Peyer's patch (tissue), 4 donors: ENCODE measurements at places on chromosomes 4 and X. TPM values are rescaled to one million over a fixed set of nuclear protein-coding genes. Genes with fewer than 3 reads are reported as not detected.

Gene TLR1
- 13.0 TPM for total RNA-seq

DNA sequence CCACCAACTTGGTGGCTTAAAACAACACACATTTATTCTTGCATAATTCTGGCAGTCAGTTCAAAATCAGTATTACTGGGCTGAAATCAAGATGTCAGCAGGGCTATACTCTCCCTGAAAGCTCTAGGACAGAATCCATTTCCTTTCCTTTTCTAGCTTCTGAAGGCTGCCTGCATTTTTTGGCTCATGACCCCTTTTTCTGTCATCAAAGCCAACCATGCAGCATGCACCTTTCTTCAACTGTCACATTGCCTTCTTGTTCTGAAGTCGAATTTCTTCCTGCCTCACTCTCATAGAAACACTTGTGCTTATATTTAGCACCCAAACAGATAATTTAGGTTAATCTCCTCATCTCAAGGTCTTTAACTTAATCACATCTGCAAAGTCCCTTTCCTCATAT lies 79.8 kb upstream of the PPP1R2C start:
- no peak overlapping the region for H3K4me3 ChIP-seq
- H3K4me1 ChIP-seq = no peaks in the 10 kb centered on the region
- no peak for DNase-seq

Gene ATP7A
- total RNA-seq = 6.6 TPM

GRCh38 chr4:33737726-33738125 lies 2506.6 kb downstream of the ARAP2 start:
- no peak for DNase-seq
- no peaks in the 10 kb centered on the region for H3K27me3 ChIP-seq
- no peaks in the 10 kb centered on the region for H3K4me1 ChIP-seq

- H3K36me3 ChIP-seq = no peaks in the 10 kb centered on the region
- no peak for DNase-seq
- H3K27ac ChIP-seq = no peak overlapping the region
- H3K4me1 ChIP-seq = no peaks in the 10 kb centered on the region
- no peaks in the 10 kb centered on the region for H3K27me3 ChIP-seq
- no peak overlapping the region for H3K4me3 ChIP-seq
Measured at GRCh38 chrX:17828171-17828570, 32.9 kb downstream of the RAI2 start.

Gene VGLL1
- not detected for total RNA-seq

Gene CXCL6
- not detected for total RNA-seq

DNA sequence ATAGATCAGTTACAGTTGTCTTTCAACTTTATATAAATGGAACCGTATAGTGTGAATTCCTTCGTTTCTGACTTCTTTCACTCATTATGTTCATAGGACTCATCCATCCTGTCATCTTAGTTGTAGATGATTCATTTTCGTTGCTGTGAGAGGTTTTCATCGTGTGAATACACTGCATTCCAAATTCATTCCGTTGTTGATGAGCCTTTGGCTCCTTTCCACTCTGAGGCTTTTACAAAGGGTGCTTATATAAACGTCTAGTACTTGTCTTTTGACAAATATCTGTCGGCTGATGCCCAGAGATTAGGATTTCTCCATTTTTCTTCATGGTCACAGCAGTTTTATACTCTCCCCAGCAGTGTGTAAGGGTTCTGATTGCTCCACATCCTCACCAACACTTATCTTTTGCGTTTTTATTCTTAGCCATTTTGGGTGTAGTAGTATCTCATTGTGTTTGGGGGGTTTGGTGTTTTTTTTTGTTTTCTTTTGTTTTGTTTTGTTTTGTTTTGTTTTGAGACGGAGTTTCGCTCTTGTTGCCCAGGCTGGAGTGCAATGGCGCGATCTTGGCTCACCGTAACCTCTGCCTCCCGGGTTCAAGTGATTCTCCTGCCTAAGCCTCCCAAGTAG lies 48.6 kb downstream of the LRP2BP start:
- no peak for DNase-seq
- H3K4me1 ChIP-seq = peaks cover 7% of the 10 kb centered on the region
- no peaks in the 10 kb centered on the region for H3K36me3 ChIP-seq
- no peak overlapping the region for H3K4me3 ChIP-seq
- no peaks in the 10 kb centered on the region for H3K27me3 ChIP-seq

DNA sequence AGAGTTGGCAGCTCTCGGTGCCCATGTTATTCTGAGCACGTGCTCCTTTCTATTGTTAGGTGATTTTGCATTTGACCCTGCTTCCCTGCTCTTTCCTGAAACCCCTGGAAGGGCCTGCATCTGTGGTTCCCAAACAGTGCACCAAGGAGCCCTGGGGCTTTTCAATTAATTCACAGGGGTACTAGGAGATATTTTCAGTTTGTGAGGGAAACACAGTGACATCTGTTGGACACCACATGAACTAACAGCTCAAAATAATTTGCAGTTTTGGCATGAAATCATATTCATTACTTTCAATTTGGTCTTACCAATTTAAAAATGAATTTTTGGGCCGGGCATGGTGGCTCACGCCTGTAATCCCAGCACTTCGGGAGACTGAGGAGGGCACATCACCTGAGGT lies 156.6 kb downstream of the GATB start:
- H3K27me3 ChIP-seq = no peaks in the 10 kb centered on the region
- DNase-seq = no peak
- no peak overlapping the region for H3K4me3 ChIP-seq
- no peaks in the 10 kb centered on the region for H3K36me3 ChIP-seq
- no peaks in the 10 kb centered on the region for H3K4me1 ChIP-seq

DNA sequence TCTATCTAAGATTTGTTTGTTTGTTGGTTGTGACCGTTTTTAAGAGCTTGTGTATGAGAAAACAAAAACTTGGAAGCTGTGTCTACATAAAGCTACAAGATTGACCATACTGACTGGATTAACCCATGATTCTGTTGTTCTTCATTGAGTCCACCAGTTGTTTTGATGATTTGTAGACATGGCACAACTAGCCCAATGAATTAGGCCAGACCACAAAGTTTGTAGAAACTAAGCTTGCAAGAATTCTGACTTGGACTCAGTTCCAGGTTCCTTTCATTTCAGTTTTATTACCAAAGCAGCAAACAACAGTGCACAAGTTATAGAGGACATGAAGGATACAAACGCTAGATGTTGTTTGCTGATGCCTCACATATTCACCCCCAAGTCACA lies 119.3 kb downstream of the RASGEF1B start:
- no peaks in the 10 kb centered on the region for H3K27me3 ChIP-seq
- H3K4me1 ChIP-seq = no peaks in the 10 kb centered on the region
- no peaks in the 10 kb centered on the region for H3K36me3 ChIP-seq
- no peak overlapping the region for H3K27ac ChIP-seq
- no peak overlapping the region for H3K4me3 ChIP-seq
- DNase-seq = no peak
